ENCODE measurements at places on chromosomes 5 and 9. TPM values are rescaled to one million over a fixed set of nuclear protein-coding genes. Genes with fewer than 3 reads are reported as not detected.

The CATSPER3 gene
- 0.40 TPM for total RNA-seq

The DRD1 gene
- not detected for total RNA-seq

The SYNPO gene
- 8.4 TPM for total RNA-seq

The TLE1 gene
- 55.6 TPM for total RNA-seq

The SPATA31A3 gene
- total RNA-seq = not detected
